ENCODE measurements at places on chromosomes 5 and 9. TPM values are rescaled to one million over a fixed set of nuclear protein-coding genes. Genes with fewer than 3 reads are reported as not detected.

- DNase-seq = no peak
Observed at GRCh38 chr5:91642581-91642980, 259.5 kb upstream of the ARRDC3 start.

- DNase-seq = peak; percentile 87
Observed at GRCh38 chr5:36606428-36607113, at the start of gene SLC1A3. TSS of gene SLC1A3 (plus strand) at chr5:36606606. CDS start at chr5:36608424, 1,818 bp downstream.

DNA sequence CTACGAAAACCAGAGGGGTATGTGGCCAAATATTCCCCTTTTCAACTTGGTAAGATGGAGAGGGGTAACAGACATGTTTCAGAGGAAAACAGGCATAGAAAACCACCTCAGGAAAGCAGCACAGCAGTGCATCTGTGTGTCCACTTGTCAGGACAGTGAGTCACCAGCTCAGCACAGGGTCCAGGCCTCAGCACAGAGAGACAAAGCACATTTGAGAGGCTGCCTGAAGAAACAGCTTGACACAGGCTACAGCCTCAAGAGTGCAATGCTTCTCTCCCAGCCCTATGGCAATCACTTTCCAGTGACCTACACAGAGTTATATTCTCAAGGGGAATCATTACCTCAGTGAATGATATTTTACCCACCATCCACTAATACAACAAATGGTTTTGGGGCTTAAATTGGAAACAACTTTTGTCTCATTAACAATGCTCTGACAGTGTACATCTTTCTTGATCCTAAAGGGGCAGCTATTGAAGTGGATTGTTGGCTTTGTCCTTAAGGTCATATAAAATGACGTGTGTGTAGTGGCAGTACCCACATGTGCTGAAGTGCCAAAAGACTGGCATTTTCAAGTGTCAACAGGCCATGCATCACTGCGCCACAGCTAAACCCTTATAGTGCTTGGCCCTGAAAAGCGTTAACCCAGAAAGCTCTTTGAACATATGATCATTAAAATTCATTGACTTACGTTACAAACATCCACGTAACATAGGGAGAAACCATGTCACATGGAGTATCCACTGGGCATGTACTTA is 46.4 kb downstream of the ERMP1 start:
- no peak for DNase-seq

DNA sequence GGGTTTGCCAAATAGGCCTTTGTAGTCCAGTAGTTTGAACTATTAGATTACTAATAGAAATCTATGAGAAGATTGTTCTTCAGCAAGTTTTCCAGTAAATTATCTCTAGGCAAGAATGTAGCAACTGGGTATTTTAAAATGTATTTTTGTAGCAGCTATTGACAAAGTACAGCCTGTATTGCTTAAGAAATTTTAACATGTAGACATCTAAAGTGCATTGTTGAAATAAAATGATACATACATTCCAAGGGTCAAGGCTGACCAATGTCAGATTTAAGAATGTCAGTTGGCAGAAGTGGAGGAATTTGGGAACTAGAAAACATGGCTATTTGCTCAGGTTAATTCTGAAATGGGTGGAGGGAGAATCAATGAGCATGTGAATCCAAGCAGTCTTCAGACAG is 57.5 kb upstream of the ZSWIM6 start:
- no peak for DNase-seq

The CA9 gene
- not detected for total RNA-seq

The MYOZ3 gene
- total RNA-seq = not detected

The CCNI2 gene
- total RNA-seq = not detected

The AIF1L gene
- total RNA-seq = 23.3 TPM

The SPINK7 gene
- not detected for total RNA-seq
